ENCODE measurements at places on chromosomes 5 and 9.

- no peak for DNase-seq
Measured at GRCh38 chr5:664994-665360, 28.2 kb downstream of the TPPP start.

DNA sequence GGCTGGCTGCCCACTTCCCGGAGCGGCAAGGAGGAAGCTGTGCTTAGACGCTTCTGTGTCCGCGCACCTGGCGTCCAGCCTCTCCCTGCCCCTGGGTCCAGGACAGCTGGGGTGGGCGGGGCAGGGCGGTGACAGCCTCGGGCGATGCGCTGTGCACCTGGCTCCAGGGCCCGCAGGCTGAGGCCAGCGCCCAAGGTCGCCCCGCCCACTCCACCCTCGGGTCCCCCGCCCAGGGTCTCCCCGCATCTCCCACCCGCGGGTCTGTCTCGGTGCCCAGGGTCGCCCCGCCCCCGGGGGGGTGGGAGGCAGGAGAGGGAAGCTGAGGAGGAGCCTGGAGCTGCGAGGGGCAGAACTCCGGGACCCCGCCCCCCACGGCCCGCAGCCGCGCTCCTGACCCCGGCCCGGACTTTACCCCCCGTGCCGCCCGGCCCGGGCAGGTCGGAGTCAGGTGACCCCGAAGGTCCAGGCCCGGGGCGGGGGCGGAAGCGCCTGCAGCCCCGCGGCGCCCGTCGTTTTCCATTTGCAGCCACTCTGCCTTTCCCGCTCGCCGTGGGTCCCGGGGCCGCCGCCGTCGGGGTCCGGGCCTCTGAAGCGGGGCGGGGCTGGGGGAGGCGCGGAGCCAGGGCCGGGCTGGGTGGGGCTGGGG lies at the start of gene ENTPD8:
TSS of gene ENTPD8 (minus strand) at position 69 of the 646 bp plus-strand sequence. CDS start 3,072 bp downstream, outside the sequence.
- DNase-seq: peak; percentile 33

- no peak for DNase-seq
Measured at GRCh38 chr5:39616131-39616530, 191.4 kb upstream of the DAB2 start.

DNA sequence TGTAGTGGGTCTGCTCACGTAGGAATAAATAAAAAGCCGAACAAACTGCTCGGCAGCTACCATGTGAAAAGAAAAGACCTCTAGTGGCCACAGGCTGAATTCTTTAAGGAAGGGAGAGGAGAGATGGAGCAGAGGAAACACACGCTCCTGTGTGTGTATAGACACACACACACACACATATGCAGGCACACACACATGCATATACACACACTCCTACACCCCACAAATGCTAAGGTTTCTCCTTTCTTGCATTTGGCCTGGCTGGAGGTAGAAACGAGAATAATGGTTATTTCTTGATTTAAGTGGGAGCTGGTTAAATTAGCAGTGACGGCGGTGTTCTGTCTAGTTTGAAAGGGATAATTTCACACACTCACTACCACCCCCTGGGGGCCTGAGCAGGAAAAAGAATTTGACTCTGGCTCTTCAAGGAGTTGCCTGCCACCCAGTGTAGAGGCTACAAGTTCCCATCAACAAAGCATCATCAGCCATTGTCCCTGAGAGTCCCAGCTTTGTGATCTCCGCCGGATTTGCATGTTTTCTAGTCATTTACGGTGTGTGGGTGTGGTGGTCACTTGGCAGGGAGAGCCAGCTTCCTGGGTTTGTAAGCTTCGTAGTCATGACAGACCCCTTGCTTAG lies at the start of gene INSYN2B:
TSS of gene INSYN2B (minus strand) at position 78 of the 636 bp plus-strand sequence. CDS start 96,597 bp downstream, outside the sequence.
- DNase-seq: peak; percentile 56

DNA sequence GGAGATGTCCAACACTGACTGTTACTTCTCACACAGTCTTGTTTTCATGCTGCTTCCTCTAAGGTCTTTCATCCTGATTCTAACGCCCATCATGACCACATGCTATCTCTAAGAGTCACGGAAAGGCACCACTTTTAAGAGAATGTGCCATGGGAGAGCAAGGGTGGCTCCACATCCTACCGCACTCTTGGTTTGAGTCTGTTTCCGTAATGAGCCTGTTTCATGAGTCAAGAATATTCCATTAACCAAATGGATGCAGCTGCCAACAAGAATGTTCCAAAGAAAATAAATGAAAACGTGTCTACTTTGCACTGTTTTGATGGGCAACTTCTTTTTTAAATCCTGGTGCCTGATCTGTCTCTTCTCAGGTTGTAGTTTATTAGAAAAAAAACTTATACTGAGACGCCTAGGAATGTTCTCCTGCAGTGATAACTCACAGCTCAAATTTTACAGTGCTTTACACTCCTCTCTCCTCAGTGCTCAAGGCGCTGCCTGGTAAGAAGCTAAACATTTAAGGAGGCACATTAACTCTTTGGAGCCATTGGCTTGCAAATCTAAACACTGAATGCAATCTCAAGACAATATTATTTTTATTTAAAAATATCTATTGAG lies 124.3 kb downstream of the FGF1 start:
- DNase-seq: no peak

DNA sequence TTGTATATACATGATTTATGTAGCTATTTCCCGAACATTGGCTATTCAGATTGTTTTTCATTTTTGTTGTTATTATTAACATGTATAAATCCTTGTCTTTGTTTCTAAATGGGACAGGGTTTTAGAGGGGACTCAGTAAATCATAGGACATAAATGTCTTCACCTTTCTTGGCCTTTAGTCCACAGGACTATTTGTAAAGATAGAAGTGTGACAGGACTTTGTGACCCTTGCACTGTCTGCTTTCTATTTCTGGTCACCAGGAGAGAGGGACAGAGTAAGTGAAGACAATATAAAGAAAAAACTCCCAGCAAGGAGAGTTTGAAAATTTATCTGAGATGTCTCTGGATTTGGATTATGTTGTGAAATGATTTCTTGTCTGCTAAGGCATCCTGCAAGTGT lies 78.6 kb upstream of the GOLM1 start:
- DNase-seq: no peak

- no peak for DNase-seq
Measured at GRCh38 chr5:10671041-10672008, 89.7 kb downstream of the DAP start.

GRCh38 chr5:179954434-179954833 lies 46.7 kb upstream of the TBC1D9B start:
- no peak for DNase-seq

GRCh38 chr5:73229271-73229670 lies 56.3 kb downstream of the TMEM174 start:
- no peak for DNase-seq

GRCh38 chr5:172556971-172557461 lies 84.0 kb upstream of the NEURL1B start:
- no peak for DNase-seq

Measured in OCI-M1 (cell line).